ELF-1 (cell line): ENCODE measurements at places on chromosomes 2 and 18.

DNA sequence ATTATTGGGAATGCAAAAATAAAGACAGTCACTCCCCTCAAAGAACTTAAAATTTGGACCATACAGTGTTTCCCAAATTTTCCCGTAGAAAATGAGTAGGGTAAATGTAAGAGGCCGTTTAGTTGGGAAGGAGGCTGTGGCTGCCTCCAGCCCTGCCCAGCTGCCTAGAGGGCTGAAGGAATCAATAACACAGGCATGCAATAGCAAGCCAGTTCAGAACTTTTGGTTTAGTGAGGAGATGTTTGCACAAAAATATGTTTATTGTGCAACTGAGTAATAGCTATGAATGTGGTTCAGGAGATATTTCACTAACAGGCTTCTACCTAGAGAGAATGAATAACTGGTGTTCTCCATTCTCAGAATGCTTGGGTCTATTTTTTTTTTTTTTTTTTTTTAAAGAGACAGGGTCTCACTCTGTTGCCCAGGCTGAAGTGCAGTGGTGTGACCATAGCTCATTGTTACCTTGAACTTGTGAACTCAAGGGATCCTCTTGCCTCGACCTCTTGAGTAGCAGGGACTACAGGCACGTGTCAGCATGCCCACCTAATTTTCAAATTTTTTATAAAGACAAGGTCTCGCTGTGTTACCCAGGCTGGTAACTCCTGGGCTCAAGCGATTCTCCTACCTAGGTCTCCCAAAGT lies 23.6 kb downstream of the UGP2 start:
- DNase-seq, result no peak

GRCh38 chr2:140274891-140275290 lies 1494.7 kb upstream of the NXPH2 start:
- no peak for DNase-seq

GRCh38 chr2:236055471-236055870 lies 112.7 kb downstream of the GBX2 start:
- no peak for DNase-seq

GRCh38 chr2:61662990-61663389 lies 124.8 kb upstream of the XPO1 start:
- no peak for DNase-seq

DNA sequence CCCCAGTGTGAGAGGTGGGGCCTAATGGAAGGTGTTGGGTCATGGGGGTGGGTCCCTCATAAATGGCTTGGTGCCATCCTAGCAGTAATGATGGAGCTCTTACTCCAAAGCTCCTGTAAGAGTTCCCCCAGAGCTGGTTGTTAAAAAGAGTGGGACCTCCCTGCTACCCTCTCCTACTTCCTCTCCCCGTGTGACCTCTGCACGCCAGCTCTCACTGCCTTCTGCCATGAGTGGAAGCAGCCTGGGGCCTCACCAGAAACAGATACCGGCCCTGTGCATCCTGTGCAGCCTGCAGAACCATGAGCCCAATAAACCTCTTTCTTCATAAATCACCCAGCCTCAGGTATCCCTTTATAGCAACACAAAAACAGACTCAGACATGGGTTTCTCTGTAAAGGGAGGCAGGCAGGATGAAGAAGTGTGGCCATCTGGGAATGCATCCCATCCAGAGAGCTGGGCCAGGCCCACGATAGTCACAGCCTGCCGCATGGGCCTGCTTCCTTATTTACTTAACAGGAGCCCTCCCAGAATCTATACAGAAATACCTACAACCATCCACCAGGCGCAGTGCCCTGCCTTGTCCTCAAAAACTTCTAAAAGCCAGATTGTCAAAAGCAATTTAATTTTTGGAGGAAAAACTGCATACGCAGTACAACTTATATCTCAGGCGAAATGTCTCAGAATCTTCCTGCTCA lies 7.5 kb downstream of the PRLH start:
- DNase-seq, result no peak

- DNase-seq, result no peak
Measured at GRCh38 chr2:140669911-140670310, 1460.9 kb downstream of the LRP1B start.

- DNase-seq, result no peak
Measured at GRCh38 chr2:159093497-159093896, 125.1 kb downstream of the TANC1 start.

- no peak for DNase-seq
Measured at GRCh38 chr2:241686324-241686649, 328 bp downstream of the DTYMK start.

GRCh38 chr2:47015206-47015605 lies 99.6 kb upstream of the MCFD2 start:
- DNase-seq, result no peak

DNA sequence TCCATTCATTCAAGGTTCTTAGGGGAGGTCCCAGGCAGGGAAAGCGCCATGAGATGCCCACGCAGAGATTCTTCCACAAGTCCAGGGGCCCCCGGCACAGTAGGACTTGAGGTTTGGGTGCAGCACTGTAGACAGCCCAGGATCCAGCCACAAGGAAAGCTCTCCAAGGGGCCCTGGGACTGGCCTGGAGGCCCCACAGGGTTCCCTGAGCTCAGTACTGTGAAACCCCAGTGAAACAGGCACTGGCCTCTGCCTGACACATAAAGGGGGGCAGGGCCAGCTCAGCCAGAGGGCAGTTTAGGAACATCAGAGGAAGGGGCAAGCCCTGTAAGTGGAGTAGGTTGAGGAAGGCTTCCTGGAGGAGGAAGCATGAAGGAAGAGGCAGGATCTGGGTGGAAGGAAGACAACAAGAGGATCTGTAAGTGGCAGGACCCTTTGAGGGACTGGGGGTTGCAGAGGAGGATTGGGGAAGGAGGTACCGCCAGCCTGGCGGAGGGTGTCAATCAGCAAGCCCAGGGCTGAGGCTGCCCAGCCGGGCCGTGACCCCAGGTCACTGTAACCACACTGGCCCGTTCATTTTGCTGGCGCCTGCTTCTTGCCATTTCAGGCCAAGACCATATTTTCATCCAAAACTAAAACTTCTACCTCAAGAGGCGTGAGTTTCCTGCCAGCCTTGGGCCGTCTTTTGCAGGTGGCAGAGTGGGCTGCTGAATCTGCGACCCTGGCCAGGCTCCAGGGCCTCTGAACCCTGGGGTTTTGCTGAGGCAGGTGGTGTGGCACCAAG lies 175.2 kb downstream of the SMAD7 start:
- DNase-seq, result no peak

- DNase-seq, result no peak
Measured at GRCh38 chr18:9097349-9097748, 5.2 kb upstream of the NDUFV2 start.

GRCh38 chr18:52216666-52217065 lies 123.3 kb upstream of the DCC start:
- DNase-seq, result no peak

DNA sequence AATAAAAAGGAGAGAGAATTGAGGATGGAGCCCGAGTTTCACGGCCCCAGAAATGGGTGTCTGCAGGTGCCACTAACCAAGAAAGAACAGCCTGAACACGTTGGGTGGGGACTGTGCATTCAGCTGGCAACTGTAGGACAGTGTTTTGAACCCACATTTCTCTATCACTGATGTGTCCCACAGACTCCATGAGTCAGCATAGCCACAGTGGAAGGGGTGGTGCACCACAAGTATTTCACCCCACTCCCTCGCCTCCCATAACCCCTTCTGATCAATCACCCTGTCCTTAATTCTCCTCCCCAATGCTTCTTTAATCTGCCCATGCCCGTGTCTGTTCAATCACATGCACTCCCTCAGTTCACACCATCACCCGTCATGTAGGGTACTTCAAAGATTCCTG lies 291.5 kb downstream of the ZNF516 start:
- no peak for DNase-seq

DNA sequence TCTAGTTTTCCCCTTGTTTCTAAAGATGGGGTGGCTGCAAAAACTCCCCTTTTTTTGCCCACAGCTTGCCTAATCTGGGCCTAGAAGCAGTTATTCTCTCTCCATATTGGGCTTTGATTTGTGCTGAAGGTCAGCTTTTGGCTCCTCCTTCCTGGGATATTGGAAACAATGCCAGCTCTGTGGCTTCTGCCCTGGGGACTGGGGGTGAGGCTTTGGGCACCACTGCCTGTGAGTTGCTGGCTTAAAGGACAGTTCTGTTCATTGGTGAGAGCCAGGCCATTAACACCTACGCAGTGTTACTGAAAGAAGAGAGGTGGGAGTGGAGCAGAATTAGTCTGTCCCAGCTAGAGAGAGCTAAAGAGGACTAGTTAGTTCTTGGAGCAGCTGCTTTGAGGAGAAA lies 4.3 kb downstream of the UBXN2A start:
- DNase-seq, result peak; percentile 25

DNA sequence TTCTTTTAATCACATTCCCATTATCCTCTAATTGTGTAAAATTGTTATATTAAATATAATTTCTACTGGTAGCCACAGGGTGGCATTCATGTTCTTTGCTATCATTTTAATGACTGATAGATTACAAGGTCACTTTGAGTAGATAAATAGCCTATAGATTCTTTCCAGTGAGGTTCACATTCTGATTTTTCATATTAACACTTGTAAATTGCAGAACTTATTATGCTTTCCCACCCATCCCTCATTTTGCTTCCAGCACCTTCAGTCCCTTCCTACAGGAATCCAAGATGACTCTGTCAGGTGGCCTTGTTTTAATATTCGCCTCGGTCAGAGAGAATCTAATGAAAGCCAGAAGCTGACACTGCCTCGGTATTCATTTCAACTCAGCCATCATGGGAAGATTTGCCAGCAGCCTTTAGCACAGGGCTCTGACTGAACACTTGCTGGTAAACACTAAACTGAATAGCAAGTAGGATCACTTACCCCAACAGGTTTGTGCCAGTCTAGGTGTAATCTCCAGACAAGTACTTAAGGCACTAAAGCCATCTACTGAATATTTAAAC lies 101.2 kb upstream of the FSHR start:
- no peak for DNase-seq

DNA sequence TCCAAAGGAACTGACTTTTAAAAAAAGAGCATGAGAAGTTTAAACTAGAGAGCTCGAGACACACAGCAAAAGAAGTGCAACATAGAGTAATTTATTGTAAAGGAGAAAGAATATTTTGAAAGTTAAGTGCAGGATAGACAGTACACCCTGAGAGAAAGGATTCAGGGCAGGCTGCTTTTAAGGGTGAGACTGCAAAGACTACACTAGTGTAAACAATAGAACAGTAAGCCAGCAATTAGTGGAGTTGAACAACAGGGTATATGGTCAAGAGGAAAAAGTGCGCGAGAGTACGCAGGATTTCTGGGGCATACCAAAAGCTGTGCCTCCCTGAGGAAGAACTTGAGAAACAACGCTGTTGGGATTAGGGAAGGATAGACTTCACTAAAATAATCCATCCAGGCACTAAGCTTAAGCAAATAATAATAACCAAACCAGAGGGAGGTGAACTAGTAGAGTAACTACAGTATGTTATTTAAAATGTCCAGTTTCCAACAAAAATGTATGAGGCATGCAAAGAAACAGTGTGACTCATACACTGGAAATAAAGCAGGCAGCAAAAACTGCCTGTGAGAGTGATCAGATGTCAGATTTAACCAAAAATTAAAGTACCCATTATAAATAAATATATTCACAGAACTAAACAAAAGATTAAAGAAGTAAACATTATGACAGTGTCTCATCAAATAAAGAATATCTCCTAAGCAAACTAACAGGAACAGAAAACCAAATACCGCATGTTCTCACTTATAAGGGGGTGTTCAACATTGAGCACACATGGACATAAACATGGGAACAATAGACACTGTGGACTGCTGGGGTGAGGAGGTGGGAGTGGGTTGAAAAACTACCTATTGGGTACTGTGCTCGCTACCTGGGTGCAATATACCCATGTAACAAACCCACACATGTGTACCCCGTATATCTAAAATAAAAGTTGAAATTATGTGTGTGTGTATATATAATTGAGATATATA lies 40.5 kb upstream of the EMILIN2 start:
- no peak for DNase-seq

DNA sequence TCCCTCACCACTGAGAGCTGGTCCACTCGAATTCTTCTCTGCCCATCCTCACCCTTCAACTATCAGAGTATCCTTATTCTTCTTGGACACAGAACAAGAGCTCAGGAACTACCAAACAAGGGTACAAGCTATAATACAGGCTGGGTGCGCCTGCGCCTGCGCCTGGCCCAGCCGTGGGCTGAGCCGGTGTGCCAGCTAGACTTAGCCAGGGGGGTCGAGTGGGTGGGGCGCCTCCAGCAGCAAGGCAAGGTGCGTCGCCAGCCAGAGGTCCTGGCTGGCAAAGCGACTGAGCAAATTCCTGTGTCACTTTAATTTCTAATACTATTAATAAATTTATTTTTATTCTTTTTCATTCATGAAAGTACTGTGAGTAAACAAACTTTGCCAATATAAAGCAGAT lies 1072.6 kb upstream of the PIK3C3 start:
- DNase-seq, result no peak

- DNase-seq, result no peak
Measured at GRCh38 chr18:31436825-31437224, 10.7 kb upstream of the DSG3 start.

GRCh38 chr18:8705238-8705960 lies at the start of gene MTCL1:
Gene MTCL1, plus strand, starts transcription at chr18:8705556. Its CDS starts 105 bp downstream, at chr18:8705661.
- no peak for DNase-seq

GRCh38 chr18:36066686-36067054 lies 689 bp downstream of the RPRD1A start:
- no peak for DNase-seq

- no peak for DNase-seq
Measured at GRCh38 chr2:205566606-205567168, 115.6 kb upstream of the NRP2 start.

- DNase-seq, result no peak
Measured at GRCh38 chr2:177093371-177093770, 119.2 kb upstream of the HNRNPA3 start.

DNA sequence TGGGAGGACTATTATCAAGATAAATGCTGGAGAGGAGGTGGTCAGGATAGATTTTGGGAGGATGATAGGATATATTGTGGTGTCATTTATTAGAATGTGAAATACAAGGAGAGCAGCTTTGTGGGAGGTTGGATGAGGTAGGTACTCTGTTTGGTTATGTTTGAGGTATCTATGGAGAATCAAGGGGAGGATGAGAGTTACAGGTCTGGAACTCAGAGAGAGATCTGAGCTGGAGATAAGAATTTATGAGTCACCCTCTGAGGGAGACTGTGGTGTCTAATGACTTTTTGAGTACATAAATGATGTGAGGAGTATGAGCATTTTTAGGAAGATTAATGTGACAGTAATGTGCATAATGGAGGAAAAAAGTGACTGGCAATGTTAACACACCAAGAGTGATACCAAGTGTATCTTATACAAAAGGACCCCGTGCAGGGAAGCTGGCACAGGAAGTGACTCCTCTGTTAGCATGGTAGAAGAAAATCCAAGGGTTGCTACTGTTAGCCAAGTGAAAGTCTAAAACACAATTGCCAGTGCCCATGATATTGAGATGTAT lies 48.2 kb downstream of the CRIM1 start:
- DNase-seq, result no peak

GRCh38 chr2:239854596-239854995 lies 170.5 kb downstream of the NDUFA10 start:
- DNase-seq, result no peak

DNA sequence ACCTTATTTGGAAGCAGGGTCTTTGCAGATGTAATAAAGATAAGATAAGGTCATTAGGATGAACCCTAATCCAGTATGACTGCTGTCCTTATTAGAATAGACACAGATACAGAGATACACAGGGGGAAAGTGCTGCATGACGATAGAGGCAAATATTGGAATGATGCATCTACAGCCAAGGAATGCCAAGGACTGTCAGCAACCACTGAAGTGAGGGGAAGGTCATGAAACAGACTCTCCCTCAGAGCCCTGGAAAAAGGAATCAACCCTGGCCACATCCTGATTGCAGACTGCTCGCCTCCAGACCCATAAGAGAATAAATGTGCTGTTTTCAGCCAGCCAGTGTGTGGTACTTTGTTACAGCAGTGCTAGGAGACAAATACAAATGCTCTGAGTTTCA lies 14.8 kb downstream of the TMEM237 start:
- DNase-seq, result no peak
